HFF-Myc (cell line): ENCODE measurements at places on chromosomes 5 and 9.
A peak's percentile ranks its signal among the peaks of the same experiment; 100 is the strongest.

DNA sequence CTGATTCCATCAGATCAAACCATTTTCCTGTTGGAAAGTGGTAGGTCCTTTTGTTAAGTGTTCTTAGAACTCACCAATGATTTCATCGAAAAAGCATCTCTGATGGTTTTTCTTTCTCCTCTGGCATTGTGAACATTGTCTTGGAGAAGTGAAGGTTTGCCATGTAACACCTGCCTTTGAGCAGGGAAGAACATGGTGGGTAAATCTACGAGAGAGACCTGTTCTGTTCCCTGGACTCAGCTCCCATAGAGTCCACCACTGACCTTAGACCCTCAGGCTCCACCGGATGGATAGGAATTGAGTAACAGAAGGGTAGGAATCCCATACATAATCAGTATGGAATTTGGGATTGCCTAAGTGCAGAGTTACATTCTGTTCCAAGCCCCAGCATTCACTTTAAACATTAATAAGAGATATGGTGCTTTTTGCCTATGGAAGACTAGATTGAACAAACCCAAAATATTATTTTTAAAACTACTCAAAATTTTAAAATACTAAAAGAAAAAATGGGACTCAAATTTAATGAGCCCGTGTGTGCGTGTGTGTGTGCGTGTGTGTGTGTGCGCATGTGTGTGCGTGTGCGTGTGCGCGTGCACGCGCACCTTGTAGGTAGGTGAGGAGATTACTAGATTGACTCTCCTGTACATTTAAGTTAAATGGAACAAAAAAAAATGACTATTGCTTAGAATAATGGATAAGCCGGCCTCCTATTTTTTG lies 92.0 kb downstream of the C9orf152 start:
- DNase-seq = no peak

GRCh38 chr5:124963236-124963919 lies 216.9 kb upstream of the ZNF608 start:
- DNase-seq = peak; percentile 69

GRCh38 chr5:142584891-142585290 lies 101.0 kb downstream of the FGF1 start:
- no peak for DNase-seq

GRCh38 chr9:36136272-36136893 lies at the start of gene GLIPR2:
Gene GLIPR2 (plus strand): TSS chr9:36136733. CDS start chr9:36136779, 46 bp downstream.
- DNase-seq = no peak

DNA sequence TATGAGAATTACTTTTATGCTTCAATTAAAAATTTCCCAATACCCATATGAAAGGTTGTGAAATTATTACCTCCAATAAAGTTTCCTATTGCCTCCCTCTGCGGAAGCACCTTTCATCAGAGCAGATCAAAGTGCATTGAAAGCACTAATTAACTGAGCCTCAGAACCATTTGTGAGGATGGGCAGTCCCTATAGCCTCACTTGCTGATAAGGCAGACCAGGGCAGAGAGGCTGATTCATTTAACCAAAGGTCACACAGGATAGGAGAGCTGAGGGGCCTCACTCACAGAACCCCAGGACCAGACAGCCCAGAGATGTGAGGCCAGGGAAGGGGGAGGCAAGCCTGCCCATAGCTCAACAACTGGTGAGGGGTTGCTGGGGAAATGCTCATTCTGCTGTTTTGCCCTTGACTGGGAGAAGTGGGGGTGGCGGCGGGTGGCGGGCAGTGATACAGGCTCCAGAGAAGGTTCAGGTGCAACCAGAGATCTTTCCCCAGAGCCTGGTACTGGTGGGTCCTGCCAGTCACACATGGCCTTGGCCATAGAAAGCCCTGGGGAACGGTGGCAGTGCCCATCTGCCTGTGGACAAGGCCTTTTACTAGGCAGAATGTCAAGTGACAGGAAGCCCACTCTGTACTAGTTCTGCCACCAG lies 57.9 kb downstream of the MACROH2A1 start:
- no peak for DNase-seq

DNA sequence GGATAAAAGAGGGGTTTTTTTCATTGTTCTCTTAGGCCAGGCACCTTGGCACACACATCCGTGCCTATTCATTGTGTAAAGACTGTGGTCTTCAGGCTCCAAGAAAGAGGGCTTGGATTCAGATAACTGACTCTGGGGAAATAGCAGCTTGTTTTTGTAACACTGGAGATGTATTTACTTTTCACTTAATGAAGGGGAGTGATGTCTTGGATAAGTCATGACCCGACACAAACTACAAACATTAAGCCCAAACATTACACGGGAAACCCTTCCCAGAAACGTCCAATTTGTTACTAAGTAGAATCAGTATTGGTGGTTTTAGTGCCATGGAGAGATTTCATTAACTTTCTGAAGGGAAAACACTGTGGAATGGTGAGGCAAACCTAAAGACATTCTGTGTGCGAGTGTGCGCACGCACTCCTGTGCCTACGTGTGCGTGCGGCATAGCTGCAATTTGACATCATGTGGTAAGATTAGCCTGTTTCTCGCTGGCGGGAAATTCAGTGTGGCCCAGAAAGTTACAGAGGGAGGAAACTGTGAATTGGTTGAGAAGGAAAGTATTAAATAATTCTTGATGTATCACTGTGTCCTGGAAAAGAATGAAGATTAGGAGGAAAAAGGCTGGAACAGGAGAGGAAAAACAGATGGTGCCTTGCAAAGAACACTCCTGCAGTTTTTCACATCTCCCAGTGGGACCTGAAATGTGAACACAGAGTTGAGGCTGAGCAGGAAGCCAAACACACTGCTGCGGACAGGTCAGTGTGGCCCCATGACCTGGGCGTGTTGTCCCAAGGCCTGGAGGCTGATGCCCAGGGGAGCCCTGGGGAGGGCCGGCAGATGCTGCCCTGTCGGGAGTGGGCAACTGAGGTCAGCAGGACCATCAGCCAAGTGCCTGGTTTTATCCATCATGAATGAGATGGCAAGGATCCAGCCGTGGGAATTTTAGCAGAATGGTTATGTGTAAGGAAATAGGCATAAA lies 108.5 kb downstream of the GAS1 start:
- DNase-seq = no peak

- no peak for DNase-seq
These were observed 65.2 kb downstream of the MYO10 start for GRCh38 chr5:16870878-16871277.

DNA sequence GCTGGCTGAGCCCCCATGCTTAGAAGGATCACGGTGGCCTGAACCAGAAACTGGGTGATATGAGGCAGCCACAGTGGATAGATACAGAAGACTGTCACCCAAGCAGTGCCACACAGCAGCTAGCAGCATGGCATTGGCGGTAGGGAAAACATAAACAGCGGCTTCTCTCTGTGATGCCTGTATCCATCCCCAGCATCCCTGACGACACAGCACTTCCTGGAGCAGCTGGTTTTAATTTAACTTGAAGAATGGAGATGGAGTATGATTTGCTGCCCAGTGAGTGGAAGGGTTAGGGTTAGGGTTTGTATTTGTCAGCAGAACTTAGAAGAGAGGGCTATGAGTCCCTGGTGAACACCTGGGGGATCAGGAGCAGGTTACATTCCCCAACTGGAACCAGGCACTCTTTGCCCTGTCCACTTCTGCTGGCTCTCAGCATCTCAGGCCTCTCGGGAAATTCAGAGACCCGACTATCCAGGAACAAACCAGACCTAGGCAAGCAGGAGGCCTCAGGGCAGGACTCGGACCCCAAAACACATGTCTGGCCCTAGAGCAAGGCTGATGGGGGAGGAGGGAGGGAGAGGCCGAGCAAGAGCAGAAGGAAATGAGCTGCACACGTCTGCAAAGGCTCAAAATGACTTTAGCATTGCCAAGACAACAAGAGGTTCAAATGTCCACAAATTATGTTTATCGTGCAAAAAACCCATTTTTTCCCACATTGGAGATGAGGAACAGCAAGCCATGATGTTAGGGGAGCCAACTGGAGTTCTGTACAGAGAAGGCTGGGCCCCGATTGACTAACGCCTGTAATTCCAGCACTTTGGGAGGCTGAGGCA lies 6.5 kb upstream of the GGTA1 start:
- peak; percentile 46 for DNase-seq

- DNase-seq = no peak
These were observed 41.2 kb upstream of the CTSL start for GRCh38 chr9:87684627-87685219.

DNA sequence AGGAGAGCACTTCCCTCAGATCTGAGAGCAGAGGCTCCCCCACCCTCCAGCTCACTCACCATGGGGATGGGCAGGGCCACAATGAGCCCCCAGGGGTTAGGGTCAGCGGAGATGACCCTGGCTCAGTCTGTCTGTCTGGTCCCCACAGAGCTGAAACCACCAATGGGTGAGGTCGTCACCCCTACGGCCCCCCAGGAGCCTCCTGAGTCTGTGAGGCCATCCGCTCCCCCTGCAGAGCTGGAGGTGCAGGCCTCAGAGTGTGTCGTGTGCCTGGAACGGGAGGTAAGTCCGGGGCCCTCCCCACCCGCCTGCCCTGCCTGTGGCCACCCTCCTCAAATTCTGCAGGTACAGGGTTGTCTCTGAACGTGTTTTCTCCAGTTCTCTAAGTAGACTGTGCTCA lies 49.6 kb downstream of the LRSAM1 start:
- no peak for DNase-seq

GRCh38 chr5:4222147-4222546 lies 626.5 kb downstream of the IRX1 start:
- DNase-seq = no peak

DNA sequence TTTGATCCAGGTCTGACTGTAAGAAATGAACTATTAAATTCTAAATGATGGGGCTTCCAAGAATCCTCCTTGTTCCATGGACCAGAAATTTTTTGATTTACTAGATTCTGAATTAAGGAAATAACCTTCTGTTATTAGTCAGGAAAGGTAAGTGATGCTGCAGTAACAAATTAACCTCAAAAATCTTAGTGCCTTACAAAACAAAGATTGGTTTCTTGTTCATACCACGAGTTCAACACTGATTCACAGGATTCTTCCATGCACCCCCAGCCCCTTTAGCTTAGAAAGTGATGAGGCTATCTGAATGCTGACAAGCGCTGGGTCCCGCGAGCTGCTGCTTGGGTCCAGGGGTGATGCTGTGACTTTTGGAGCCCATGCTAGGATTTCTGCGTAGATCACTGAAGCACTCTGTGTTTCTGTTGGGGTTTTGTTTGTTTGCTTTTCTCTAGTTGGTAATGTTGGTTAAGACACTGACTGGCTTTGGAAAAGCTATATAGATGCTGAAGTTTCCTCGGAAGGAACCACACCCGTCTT lies 52.3 kb downstream of the COL15A1 start:
- DNase-seq = no peak

DNA sequence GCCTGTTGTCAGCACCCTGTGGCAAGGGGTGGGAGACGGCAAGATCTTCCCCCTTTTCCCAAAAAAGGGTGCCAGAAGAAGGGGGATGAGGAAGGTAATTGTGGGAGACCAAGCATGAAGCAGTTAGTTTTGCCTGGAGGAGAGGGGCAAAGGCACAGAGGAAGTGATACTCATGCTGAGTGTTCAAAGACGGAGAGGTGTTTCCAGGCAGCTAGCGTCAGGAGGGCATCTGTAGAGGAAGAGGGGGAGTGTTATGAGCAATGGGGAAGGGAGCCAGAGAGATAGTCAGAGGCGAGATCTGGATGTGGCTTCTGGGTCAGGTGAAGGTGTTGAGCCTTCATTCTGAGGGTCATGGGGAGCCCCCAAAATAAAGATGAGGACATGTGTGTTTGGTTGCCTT lies 26.9 kb upstream of the ADAM19 start:
- DNase-seq = no peak

DNA sequence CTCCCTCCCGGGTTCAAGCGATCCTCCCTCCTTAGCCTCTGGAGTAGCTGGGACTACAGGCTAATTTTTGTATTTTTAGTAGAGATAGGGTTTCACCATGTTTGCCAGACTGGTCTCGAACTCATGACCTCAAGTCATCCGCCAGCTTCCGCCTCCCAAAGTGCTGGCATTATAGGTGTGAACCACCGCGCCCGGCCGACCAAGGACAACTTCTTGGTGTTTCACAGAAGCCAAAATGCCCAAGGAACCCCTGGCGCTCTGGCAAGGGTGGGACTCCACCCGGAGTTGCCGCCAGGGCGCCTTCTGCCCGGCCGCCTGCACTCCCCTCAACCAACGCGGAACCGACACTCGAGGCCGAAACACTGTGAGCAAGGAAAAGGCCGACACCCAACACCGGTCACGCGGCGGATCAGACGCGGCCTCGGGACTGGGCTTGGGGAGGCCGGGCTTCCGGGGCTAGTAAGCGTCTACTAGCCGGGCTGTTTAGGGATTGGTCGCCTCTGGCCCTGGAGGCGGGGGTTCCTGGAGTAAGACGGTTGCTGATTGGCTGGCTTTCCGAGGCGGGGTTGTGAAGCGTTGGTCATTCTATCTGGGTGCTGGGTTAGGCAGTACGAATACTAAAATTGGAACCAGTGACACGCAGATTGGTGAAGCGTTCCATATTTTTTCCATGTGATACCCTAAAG lies 7.7 kb upstream of the CFAP157 start:
- peak; percentile 94 for DNase-seq

DNA sequence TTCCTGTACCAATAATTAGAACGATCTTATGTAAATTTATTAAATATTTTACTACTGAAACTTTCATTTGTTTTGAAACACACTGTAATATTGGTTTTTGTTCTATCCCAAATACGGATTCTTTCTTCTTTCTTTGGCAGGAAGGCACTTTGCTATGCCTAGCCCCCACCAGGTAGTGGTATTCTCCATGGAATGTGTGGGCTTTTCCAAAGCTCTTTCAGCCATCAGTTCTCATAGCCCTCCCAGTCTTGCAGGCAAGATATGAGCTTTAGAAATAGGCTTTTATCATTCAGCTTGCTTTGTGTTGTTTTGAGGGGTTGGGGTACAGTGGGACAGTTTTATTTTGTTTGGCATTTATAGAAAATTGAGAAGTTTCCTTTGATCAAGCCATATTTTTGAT lies 107.5 kb downstream of the DMXL1 start:
- DNase-seq = no peak

DNA sequence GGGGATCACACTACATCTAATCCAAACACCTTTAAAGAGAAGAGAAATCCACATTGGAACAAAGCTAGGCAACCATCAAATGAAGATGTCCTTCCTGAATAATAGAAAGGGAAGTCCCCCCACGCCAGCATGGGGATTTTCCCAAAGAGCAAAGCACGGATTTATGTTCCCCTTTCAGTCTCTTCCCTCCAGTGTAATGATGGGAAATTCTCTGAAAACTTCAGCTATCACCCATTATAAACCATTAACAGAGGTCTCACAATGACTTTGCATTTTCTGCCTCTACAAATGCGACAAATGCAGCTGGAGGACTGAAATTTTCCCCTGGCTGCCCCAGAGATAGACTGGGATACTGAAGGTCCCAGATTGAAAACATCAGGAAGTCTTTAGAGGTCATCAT lies 368.7 kb downstream of the EFNA5 start:
- DNase-seq = no peak
